Activated T-cell treated with anti-CD3 and anti-CD28 coated beads for 24 hours (primary cell): ENCODE measurements at places on chromosomes 11 and 22.

DNA sequence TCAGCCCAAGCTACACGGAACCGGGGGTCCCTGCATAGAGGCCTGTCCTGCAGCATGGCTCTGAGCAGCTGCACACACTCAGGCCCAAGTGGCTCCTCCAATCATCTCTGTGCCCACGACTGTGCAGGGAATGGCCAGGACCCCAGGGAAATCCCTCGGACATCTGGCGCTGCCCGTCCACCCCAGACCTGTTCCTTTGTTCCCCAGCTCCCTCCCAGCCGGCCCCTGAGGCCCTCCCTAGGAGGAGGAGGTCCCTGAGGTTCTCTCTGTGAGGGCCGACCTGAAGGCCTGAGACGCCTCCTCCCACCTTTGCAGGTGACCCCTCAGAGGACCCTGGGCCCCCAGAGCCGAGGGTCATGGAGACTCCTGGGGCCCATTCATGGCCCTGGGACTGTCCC lies 1.1 kb downstream of the MLC1 start:
- DNase-seq = no peak

- no peak for DNase-seq
Observed at GRCh38 chr11:126870021-126870420, 130.5 kb downstream of the KIRREL3 start.

DNA sequence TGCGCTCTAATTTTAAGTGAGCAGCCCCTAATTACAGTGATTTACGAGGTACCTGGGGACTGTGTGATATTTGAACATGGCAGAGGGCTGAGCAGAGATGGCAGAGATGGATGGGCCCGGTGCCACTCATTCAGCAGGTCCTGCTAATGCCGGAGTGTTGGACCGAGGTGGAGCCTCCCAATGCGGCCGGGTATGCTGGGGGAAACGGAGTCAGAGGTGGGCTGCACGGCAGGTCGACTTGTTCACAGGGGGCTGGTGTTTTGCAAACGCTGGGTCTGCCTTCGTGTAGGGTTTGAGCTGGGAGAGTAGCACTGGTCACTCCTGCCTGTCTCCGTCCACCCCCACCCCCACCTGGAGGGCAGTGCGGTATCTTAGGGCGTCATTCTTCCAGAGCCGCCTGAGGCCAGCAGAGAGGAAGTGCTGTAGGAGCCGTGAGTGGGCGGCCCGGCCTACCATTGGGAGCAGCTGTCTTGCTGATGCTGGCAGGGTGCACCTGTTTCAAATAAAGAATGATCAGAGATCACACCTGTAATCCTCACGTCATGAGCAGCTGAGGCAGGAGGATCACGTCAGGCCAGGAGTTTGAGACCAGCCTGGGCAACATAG lies 122.6 kb downstream of the IGLL1 start:
- no peak for DNase-seq

DNA sequence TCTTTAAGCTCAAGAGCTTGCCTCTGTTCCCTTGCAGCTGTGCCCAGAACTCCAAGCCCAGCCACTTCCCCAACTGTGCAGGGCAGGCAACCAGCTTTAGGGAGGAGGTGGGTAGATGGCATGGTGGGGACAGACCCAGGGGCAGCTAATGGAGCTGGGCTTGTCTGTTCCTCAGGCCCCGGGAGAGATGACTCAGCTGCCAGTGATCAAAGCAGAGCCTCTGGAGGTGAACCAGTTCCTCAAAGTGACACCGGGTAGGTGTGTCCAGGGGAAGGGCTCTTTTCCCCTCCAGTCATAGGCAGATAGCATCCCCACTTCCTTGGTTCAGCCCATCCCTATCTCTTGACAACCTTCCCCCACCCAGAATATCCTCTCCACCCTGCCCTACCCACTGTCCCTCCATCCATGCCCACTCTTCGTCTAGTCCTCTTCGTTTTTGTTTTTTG lies 32.4 kb downstream of the CREB3L1 start:
- DNase-seq = no peak
